ENCODE measurements at places on chromosomes 3 and 15. TPM values are rescaled to one million over a fixed set of nuclear protein-coding genes. Genes with fewer than 3 reads are reported as not detected.

The FBXO40 gene
- not detected for total RNA-seq

The MAP6D1 gene
- total RNA-seq = 2.0 TPM

The TMC3 gene
- total RNA-seq = not detected

The SERINC4 gene
- total RNA-seq = not detected

The PDE8A gene
- total RNA-seq = 9.3 TPM

All from mesangial cell (primary cell).